ENCODE measurements at places on chromosomes 4 and X. TPM values are rescaled to one million over a fixed set of nuclear protein-coding genes. Genes with fewer than 3 reads are reported as not detected.
A peak's percentile ranks its signal among the peaks of the same experiment; 100 is the strongest.

GRCh38 chrX:103417370-103417769, 41.0 kb downstream of the BEX3 start:
- no peak for DNase-seq

DNA sequence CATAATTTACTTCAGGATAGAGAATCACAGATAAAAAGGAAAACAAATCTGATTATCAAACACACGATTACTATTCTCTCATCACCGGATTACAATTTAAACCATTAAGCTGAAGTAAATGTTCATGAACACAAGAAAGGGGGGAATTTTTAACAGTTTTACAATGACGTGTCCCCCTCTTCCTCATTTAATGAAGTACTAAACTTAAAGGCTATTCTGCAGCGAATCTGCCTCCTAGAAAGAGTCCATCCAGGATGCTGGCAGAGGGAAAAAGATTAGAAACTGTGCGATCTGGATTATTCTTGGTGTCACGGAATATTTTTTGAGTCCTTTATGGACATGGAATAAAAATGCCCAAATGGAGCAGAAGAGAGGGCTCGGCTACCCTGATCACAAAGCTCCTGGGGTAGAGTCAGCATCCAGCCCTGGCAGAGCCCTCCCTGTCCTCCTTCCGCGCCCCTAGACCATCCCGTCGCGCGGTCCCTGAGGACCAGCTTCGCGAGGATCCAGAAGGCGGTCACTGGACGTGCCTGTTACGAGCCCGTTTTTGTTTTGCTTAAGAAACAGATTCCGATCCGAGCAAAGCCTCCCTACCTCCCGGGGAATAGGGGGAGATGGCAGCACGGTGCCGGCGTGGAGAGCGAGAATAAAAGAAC, 1.2 kb downstream of the ELF2 start:
- no peak for DNase-seq

DNA sequence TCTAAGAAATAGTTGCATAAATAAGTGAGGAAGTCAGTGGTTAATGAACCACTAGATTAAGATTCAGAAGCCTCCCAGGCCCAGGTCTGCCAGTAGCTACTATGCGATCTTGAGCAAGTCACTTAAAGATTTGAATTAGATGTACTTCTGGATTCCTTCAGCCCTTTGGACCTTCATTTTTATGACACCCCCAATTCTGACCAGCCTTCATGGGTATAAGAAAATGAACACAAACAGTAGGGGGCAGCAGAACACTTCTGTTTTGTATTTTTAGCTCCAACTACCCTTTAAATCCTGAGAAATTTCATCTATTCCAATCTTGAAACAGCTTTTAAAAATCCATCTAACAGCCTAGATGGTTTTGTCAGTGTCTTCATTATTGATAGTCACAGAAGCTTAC, 19.0 kb downstream of the TMEM47 start:
- DNase-seq, result no peak

GRCh38 chr4:101791182-101791558, 640 bp downstream of the BANK1 start:
- peak; percentile 3 for DNase-seq

DCTD gene
- polyA plus RNA-seq, result 84.7 TPM

NKX6-1 gene
- polyA plus RNA-seq, result not detected

GRCh38 chrX:47178337-47178736, 15.3 kb upstream of the UBA1 start:
- no peak for DNase-seq

EVC2 gene
- polyA plus RNA-seq, result 0.09 TPM

- DNase-seq, result no peak
These were observed 159.6 kb downstream of the SOWAHB start for GRCh38 chr4:76738086-76738931.

MAP9 gene
- polyA plus RNA-seq, result 3.4 TPM

DNA sequence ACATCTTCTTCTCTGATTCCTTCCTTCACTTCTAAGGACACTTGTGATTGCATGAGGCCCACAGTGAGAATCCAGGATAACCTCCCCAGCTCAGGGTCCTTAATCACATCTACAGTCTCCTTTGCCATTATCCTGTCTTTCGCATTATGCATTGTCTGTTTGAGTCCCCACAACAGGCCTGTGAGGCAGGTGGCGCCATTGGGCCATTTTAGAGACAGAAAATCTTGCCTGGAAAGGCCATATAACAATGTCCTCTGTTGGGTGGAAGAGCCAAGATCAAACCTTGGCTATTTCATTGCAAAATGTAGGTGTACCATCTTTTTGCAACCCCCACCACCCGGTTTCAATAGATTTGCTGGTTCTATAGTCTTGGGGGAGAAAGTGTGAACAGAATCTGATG, 11.8 kb upstream of the DCUN1D4 start:
- peak; percentile 43 for DNase-seq

- DNase-seq, result peak; percentile 46
These were observed 11.1 kb downstream of the ITIH6 start for GRCh38 chrX:54786967-54787366.

GLOD5 gene
- not detected for polyA plus RNA-seq

DNA sequence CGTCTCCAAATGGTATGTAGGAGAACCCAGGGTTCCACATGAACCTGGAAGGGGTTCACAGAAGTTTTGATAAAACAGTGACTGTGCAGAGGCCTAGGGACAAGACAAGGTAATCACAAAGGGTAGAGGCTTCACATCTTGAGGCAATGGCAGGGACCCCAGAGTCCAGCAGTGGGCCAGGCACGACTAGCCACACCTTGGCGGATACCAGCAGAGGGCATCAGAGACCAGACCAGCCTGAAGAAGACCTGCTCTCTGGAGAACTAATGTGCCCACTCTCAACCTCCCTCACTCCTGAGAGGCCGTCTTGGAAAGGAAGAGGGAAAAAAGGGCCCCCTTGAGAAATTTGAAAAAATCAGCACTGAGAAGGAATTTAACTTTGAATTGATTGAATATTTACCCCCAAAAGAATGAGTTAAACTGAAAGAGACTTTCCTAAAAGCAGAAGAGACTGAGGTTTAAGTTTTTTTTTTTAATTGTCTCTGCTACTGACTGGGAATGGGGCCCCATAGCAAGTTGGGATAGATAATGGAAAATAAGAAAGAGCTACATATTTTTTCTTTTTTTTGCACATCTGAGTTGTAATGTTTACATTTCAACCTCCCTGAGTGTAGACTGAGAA, 243.8 kb upstream of the JADE1 start:
- no peak for DNase-seq

GRCh38 chr4:116499-116898, 7.8 kb upstream of the ZNF718 start:
- DNase-seq, result no peak

GRCh38 chrX:150870487-150871340, 27.8 kb downstream of the CD99L2 start:
- no peak for DNase-seq

Data from naive thymus-derived CD4-positive, alpha-beta T cell (primary cell).